ENCODE measurements at places on chromosomes 13 and 19.

DNA sequence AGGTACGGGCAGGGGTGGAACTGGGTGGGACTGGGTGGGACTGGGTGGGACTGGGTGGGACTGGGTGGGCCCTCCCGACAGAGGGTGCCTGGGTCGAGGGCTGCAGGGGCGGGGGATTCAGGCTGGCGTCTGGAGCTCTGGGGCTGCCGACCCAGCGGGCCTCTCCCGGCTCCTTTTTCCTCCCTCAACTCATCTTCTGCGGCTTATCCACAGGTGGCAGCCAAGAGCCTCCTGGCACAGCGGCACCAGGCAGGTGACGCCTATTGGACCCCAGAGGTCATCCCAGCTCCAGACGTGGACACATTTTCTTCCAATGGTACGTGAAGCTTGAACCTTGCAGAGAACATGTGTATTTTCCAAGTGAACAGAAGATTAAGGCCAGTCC is 533 bp downstream of the ZNF544 start:
- DNase-seq = no peak

DNA sequence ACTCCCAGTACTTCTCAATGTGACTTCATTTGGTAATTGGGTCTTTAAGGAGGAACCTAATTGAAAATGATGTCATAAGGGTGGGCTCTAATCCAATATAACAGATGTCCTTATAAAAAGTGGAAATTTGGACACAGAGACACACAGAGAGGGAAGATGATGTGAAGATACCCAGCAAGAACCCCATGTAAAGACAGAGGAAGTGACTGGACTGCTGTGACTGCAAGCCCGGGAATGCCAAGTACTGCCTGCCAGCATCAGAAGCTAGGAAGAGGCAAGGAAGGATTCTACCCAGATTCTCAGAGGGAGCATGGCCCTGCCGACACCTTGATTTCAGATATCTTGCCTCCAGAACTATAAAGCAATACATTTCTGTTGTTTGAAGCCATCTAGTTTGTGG is 239.3 kb downstream of the KCTD12 start:
- DNase-seq = no peak

- DNase-seq = no peak
Observed at GRCh38 chr13:60158321-60158801, 5.4 kb downstream of the DIAPH3 start.

DNA sequence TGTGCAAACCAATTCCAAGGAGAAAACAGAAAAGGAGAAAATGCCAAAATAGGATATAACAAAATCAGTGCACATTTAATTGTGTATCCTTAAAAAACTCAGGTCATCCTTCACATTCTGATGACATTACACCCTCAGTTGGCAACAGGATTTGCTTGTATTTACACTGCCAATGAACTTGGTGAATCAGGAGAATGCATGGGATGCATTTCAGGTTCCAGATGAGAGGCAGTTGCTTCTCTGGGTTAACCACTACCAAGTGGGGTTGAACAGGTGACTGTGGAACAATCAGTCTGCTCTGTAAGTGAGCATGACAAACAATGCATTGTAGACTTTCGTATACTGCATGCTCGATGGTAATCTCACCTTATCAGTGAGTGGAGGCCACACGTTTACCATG is 79.1 kb downstream of the STARD13 start:
- DNase-seq = no peak

DNA sequence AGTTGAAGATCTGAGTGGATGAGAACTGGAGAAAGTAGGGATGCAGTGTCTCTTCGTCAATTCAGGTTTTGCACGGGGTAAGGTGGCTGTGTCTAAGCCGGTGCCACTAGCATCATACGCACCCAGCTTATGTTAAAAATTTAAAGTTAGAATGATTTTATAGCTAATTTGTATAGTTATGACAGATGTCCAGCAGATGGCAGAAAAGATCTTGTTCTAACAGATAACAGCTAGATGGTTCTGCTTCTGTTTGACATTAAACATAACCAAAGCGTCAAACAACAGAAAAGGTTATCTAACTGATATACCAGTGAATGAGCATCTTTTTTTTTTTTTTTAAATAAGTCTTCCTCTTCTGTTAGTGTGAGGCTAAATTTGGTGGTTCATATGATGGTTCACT is 18.8 kb upstream of the EDDM13 start:
- no peak for DNase-seq
